ENCODE measurements at places on chromosomes 12 and 14.

GRCh38 chr12:70354787-70355186 lies 11.3 kb upstream of the KCNMB4 start:
- no peak for DNase-seq

DNA sequence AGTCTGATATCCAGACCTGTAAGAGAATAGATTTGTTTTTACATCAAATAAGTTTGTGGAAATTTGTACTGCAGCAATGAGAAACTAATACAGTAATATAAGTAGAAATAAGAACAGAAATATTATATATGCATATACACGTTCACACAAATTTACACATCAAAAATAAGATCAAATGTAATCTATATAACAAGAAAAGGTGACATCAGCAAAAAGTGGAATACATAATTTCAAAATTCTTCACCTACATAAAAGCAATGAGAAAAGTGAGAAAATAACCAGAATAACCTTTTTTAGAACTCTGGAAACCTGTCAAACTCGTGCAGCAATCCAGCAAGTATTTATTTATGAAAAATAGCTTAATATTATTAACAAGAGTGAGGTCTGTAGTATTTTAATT lies 1124.6 kb upstream of the ATXN7L3B start:
- DNase-seq, result no peak

GRCh38 chr12:3973269-3973884 lies 100.2 kb upstream of the PARP11 start:
- no peak for DNase-seq

GRCh38 chr14:55239320-55239719 lies 31.9 kb upstream of the FBXO34 start:
- no peak for DNase-seq

GRCh38 chr14:69749956-69750355 lies 17.0 kb upstream of the SRSF5 start:
- DNase-seq, result no peak

DNA sequence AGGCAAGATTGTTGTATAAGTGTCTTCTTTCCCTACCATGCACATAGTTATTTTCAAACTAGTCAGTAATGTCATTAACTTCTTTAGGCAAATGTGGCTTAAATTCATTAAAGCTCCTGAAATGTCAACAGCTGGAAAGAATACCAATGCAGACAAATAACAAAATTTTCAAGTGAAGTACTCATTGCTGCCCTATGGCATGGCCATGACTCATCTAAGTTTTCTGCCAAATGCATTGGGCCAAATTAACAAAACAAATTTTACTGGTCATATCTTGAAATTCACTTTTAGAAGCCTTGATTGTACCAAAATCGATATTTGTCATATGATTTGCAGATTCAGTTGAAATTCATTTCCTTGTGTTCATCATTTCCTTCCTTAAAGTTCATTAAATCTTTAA lies 915.9 kb downstream of the SLC6A15 start:
- peak; percentile 2 for DNase-seq

GRCh38 chr12:110590806-110591326 lies 7.7 kb upstream of the PPTC7 start:
- peak; percentile 78 for DNase-seq

GRCh38 chr12:123457980-123458779 lies at the start of gene SNRNP35:
TSS of gene SNRNP35 (plus strand) at chr12:123458139. CDS start at chr12:123465541, 7,402 bp downstream.
- peak; percentile 73 for DNase-seq

Measured in fibroblast of the conjunctiva (primary cell).